ENCODE measurements at places on chromosomes 3 and 15.

- no peak for DNase-seq
Measured at GRCh38 chr15:29379647-29380046, 110.0 kb upstream of the NSMCE3 start.

DNA sequence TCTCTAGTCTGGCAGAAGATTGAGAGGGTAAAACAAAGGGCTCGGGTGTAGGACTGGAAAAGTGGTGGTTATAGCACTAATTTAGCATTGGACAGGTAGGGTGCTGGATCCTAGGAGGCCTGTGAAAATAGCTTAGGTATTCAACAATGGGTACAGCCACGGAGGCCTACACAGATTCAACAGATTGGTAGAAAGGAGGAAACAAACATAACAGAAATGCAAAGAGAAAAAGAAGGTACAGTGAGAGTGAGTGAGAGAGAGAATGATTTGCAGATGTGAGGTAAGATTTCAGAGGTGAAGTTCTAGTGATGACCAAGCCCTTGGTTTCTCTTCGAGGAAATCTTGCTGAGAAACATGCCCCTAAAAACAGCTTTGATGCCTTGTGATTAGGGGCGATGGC, 37.9 kb downstream of the ADIPOQ start:
- DNase-seq = no peak

GRCh38 chr15:33029109-33029652, 165.3 kb downstream of the FMN1 start:
- no peak for DNase-seq

DNA sequence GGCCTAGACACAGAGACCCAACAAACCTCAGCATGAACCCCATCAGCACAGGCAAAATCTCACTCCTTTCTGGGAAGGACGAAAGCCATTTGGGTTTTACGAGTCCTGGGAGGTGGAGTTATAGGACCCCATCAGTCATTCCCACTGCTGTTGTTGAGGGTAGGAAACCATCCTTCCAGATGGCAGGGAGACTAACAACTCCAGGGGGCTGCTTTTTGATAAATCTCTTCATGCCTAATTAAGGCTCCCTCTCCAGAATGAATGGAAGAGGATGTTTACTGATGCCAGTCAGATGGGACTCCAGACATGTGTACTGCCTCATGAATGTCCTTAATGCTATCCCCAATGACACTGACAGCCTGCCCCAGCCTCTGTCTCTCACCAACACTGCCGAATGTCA, 75.3 kb downstream of the ST8SIA2 start:
- DNase-seq = no peak

DNA sequence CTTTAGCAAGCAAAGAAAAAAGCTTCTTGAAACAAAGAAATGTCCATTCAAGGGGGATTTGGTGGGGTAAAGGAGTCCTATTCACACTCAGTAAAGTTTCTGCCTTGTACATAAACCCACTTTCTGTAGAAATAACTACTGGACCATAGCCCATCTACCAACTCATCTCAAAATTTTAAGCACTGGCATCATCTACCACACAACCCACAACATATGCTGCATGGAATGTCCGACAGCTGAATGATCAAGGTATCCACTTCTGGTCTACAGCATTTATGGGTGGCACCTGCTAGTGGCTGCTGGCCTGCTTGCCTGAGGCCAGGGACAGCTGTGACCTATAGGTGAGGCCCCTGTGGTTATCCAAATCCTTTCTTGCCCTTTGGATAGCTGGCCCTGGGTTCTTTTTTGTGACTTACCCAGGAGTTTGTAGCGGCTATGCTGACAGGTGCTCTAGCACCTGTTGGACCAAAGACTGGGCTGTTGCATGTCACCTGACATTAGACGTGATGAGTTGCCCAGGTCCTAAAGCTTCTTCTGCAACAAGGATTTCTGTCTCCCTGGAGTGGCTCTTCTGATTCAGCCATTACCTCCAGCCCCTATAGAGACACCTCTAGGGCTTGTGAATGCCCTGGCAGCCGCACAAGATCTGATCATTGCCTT, 19.2 kb upstream of the MEF2A start:
- DNase-seq = no peak

GRCh38 chr3:169218314-169218983, 445.1 kb downstream of the MECOM start:
- no peak for DNase-seq

GRCh38 chr3:18440066-18440722, 15.1 kb upstream of the SATB1 start:
- no peak for DNase-seq

DNA sequence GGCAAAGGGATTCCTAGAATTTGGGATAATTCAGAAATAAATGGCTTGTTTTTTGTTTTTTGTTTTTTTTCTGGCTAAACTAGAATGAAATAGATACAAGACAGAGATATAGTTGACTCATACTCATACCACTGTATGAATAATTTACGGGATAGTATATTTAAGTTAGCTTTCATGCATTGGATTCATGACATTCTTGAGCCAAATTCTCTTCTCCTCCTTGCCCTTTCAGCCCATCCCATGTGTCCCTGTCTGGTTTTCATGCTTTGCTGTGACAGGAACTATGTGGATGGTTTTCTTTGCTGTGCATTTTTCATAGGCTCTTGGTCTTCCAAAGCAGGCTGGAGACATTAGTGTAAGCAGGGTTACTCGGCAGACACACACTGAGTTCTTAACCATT, 66.6 kb upstream of the UMPS start:
- DNase-seq = no peak

DNA sequence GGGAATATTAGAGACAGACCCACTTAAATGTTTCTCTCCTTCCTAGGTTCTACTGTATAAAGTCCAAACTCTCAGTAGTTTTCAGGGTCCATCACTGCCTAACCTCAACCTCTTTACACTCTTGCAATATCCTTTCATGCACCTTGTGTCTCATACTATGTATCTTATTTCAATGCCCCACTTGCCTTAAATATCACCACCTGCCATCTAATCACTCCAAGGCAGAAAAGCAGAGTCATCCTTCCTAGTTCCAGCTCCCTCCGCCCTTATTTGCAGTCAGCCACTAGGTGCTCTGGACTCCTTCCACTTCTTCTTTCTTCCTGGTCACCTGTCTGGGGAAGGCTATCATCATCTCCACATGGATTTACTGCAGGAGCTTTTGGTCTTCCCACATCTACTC, 322.0 kb downstream of the MFSD1 start:
- DNase-seq = no peak

- no peak for DNase-seq
Measured at GRCh38 chr3:42527368-42527917, 25.0 kb downstream of the VIPR1 start.

- no peak for DNase-seq
Measured at GRCh38 chr15:81560405-81560804, 186.4 kb upstream of the TMC3 start.

DNA sequence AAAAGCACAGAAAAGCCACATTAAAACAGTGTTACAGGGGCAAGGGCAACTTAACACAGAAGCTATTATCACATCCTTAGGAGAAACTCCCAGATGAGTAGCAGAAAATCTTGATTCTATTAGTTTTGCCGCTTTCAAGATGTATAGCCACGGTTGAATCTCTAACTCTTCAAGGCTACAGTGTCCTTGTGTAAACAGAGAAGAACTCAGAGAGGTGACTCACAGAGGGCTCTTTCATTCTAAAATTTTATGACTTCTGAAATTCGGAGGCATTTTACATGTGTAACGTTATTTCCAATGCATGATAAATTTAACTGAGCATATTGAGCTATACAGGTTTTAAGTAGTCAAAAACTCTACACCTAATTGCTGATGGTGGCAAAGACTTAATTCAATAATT, 846.6 kb downstream of the GBE1 start:
- DNase-seq = no peak

GRCh38 chr3:27637346-27637995, 84.7 kb downstream of the EOMES start:
- DNase-seq = peak; percentile 27

- no peak for DNase-seq
Measured at GRCh38 chr3:42507761-42508335, 5.4 kb downstream of the VIPR1 start.

DNA sequence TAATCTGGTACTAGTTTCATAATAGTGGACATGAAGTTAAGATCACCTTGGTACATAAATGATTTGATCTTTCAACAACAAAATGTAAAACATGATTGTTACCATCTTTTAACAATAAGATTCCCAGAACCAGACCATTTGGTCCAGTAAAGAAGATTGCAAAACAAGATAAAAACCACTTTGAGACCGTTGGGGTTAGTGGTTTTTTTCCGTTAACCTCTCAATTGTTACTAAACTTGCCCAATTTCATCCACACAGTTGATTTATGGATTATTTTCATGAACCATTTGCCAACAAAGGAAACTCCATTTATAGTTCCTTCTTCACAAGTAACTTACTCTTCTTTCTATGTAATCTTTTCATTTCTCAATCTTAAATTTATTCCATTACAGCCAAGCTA, 53.8 kb downstream of the ATP8B4 start:
- no peak for DNase-seq

DNA sequence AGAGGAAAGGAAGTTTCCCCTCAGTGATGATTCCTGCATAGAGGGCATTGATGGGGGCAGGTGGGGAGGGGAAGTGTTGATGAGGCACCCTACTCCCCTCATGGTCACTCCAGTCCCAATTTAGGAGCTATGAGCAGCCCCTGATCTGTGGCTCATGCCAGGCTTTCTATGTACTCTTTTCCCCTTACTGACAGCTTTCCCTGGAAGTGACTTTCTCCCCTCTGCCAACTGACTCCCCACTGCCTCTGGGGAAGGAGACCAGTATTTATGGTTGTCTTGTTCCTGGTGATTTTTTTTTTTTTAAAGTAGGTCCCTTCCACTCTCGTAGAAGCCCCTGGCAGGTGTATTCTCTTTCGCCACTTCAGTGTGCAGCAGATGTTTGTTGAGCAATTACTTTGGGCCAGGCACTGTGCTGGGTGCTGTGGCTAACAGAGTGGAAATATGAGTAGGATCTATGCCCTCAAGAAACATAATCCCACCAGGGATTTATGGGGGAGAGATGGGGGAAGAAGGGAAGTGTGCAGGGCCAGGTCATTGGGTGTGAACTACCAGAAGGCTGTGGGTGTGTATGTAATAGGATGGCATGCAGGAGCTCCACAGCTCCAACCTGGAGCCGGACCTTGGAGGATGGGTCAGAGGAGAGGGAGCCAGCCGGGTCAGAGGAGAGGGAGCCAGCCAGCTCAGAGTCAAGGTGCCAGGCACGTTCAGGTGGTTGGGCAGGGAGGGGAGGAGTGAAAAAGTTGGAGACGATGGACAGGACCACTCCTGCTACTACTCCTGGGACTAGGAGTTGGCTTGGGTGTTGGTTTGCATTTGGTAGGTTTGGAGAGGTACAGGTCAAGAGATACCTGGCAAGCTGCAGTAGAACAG, 3.5 kb downstream of the SMAD6 start:
- no peak for DNase-seq

DNA sequence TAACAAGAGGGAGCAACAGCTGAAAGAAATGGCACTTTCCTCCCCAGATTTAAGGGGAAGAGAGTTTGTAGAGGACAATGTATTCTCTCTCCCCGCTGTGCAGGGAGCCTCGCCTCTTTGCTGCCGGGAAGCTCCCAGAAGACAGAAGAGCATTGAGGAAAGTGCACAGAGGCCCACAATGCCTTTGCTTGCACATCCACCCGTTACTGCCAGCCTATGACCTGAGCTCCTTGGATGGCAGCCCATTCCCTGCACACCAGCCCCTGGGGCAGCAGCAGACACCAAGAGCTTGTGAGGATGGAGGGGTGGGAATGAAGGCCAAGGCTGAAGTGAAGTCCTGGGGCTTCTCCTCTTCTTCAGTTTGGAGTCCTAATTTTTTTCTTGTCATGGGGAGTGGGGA, 67.0 kb downstream of the CLDN11 start:
- no peak for DNase-seq

- no peak for DNase-seq
Measured at GRCh38 chr15:57216288-57216687, 160.0 kb upstream of the CGNL1 start.

DNA sequence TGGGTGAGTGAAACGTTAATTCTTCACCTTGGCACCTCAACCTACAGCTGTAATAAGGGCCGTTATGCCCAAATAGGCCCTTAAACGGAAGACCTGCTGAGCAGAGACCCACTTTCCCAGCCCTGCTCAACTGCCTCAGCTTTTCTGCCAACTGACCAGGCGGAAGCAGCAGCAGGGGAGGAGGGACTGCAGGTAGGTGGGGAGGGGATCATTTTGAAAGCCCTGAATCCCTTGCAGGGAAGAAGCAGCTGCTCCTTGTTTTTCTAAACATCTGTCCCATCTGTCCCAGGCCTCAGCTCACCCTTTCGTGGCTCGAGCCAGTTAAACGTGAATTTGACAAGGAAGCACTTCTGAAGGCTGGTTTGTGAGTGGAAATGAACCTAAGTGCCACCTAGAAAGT, 978 bp upstream of the CMC1 start:
- DNase-seq = no peak

- DNase-seq = no peak
Measured at GRCh38 chr3:167001374-167001773, 378.7 kb downstream of the ZBBX start.

DNA sequence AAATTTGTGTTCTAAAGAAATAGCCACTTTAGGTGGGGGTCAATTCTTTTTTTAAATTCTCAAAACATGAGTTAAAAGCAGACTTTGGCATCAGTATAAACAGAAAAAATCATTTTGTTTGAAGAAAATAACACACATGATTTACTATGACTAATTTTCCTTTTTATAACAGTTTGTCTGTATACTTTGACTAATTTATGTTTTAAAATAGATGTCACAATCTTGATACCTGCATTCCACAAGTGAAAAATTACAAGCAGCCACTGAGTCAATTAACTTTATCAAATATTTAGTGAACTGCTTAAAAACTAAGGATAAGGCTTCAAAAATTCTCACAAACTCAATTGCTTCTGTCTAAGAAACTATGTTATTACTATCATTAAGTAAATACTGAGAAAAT, 235.0 kb downstream of the TBC1D5 start:
- DNase-seq = no peak

GRCh38 chr3:126053513-126053912, 30.4 kb downstream of the SLC41A3 start:
- DNase-seq = no peak

GRCh38 chr3:169234618-169235017, 428.9 kb downstream of the MECOM start:
- no peak for DNase-seq

GRCh38 chr3:155037508-155038202, 42.5 kb upstream of the MME start:
- DNase-seq = no peak

DNA sequence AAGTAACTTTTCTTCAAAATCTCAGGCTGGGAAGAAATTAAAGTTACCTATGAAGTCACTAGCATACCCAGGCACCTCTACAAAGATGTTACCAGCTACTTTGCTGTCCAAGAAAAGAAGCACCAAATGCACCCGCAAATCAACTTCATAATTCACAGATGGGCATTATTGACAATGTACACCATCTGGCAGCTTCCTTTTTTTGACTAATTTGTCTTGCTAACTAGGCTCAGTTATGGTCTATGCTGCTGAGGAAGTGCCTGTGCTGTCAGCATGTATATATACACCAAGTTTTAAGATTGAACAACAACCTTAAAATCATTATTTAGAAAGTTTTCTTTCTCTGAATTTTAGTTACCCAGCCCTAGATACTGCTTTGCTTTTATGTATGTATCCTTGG, 93.8 kb downstream of the NSUN3 start:
- no peak for DNase-seq

- no peak for DNase-seq
Measured at GRCh38 chr3:128294999-128295468, 141.8 kb downstream of the EEFSEC start.
